ENCODE measurements at places on chromosomes 12 and 14. TPM values are rescaled to one million over a fixed set of nuclear protein-coding genes. Genes with fewer than 3 reads are reported as not detected.

DNA sequence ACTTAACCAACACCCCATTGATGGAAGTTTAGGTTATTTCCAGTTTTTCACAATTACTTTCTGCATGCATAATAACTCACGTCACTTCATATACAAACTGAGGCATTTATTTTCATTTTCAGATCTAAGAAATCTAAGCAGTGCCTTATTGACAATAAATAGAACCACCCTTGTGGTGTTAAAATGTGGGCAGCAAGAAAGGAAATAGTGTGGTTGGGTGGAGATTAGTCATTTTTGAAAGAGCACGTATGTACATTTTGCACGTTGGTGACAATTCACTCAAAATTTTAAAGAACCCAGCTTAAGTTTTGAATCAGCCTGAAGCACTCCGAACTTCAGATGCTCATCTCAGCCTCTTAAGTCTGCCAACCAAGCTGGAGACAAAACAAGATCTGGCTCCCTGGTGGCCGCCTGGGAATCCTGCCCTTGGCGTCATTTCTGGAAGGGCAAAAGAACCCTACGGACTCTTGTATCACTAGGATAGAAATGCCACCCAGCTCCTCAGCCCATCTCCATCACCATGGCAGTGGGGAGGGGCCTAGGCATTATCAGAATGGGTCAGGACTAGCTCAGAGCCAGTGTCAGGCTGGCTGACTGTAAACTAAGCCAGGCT lies 89.5 kb upstream of the BCL2L14 start:
- DNase-seq, result no peak

The KRT6C gene
- total RNA-seq, result not detected

The DYNLL1 gene
- 258 TPM for total RNA-seq

DNA sequence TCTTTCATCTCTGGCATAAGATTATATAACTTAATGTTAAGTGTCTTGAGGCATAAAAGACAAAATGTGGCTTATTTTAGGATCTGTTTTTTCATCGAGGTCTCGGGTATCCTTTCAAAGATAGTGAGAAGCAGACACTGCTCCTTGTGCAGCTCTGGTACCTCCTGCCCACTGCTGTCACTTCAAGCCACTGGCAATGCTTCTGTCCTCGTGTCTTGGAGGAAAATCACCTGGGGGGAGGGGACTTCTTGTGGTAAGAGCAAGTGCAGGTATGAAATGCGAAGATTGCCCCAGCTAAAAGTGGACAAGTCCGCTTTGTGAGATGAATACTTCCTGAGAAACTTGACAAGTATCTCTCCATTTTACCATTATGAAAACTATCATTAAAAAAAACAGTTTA lies 37.8 kb upstream of the DYNC1H1 start:
- DNase-seq, result no peak
